T-helper 2 cell treated with Interferon-gamma antibody and Interleukin-4, amounts not matched to agents 5 μg/mL and 100 μg/mL, for 36 hours (primary cell): ENCODE measurements at places on chromosomes 3 and 15.

GRCh38 chr3:52798978-52799476 is 4.4 kb downstream of the ITIH3 start:
- H3K27ac ChIP-seq: no peak overlapping the region
- no peak for DNase-seq
- H3K4me1 ChIP-seq: no peaks in the 10 kb centered on the region
- no peaks in the 10 kb centered on the region for H3K36me3 ChIP-seq
- no peaks in the 10 kb centered on the region for H3K27me3 ChIP-seq
- H3K4me3 ChIP-seq: no peak overlapping the region

GRCh38 chr15:76196269-76197231 is 114.7 kb downstream of the ETFA start:
- no peaks in the 10 kb centered on the region for H3K36me3 ChIP-seq
- no peak for DNase-seq
- peaks cover 7% of the 10 kb centered on the region for H3K27me3 ChIP-seq

GRCh38 chr3:45273681-45274515 is 47.8 kb upstream of the TMEM158 start:
- H3K27ac ChIP-seq: no peak overlapping the region
- DNase-seq: no peak
- peaks cover 24% of the 10 kb centered on the region for H3K27me3 ChIP-seq

- no peak overlapping the region for H3K4me3 ChIP-seq
- DNase-seq: no peak
- H3K36me3 ChIP-seq: peaks cover 1% of the 10 kb centered on the region
- H3K4me1 ChIP-seq: peaks cover 32% of the 10 kb centered on the region
- H3K27ac ChIP-seq: peak overlapping the region; percentile 7
Observed at GRCh38 chr15:90058308-90058707, 44.0 kb downstream of the IDH2 start.

GRCh38 chr3:72505539-72506405 is 342.5 kb downstream of the SHQ1 start:
- H3K27me3 ChIP-seq: no peaks in the 10 kb centered on the region
- no peak for DNase-seq
- H3K27ac ChIP-seq: no peak overlapping the region
- no peak overlapping the region for H3K4me3 ChIP-seq
- H3K4me1 ChIP-seq: peaks cover 3% of the 10 kb centered on the region

DNA sequence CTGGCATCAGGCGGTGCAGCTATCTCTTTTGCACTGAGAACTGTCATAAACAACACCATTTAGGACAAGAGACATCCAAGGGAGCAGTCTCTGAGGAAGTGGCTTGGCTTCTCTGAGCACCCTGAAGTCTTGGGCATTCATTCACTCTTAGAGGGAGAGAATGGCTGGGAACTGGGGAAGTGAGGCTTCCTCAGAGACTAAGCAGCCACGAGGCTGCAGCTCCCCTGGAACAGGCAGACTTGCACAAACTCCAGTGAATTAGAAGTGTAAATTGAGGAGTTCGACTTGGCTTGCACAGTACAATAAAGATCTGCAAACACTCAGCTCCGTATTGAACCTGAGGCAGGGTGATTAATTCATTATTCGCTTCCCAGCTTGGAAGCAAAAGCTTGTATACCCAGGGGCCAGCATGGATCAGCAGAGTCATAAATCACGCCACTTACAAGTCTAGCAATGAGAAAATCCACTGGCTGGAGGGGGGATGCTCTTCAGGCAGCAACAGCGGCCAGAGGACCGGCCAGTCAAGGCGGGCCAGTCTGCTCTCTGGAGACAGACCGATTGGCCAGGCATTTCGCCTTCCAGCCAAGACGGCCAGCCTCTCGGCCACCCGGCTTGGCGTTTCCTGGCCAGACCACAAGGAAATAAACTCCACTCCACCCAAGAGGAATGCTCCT is 118.8 kb upstream of the ADPGK start:
- DNase-seq: no peak
- no peaks in the 10 kb centered on the region for H3K4me1 ChIP-seq
- H3K4me3 ChIP-seq: no peak overlapping the region
- peaks cover 31% of the 10 kb centered on the region for H3K27me3 ChIP-seq
- no peaks in the 10 kb centered on the region for H3K36me3 ChIP-seq

DNA sequence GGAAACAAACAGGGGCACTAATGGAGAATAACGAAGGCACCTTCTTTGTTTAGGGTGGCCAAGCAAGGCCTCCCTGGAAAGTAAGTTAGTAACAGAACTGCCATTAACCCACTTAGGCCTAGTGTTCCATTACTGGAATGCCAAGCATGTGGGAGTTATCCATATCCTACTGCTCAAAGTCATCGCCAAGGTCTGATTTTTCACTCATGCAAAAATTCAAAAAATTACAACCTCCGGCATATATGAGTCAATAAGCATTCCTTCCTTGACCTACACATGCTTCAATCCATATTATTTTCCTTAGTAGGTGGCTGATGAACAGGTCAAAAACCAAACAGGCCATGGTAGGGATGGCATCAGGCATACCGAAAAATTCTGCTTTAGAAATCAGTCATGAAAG is 1097.2 kb downstream of the FHIT start:
- no peaks in the 10 kb centered on the region for H3K4me1 ChIP-seq
- H3K27me3 ChIP-seq: no peaks in the 10 kb centered on the region
- H3K27ac ChIP-seq: no peak overlapping the region
- no peak for DNase-seq

DNA sequence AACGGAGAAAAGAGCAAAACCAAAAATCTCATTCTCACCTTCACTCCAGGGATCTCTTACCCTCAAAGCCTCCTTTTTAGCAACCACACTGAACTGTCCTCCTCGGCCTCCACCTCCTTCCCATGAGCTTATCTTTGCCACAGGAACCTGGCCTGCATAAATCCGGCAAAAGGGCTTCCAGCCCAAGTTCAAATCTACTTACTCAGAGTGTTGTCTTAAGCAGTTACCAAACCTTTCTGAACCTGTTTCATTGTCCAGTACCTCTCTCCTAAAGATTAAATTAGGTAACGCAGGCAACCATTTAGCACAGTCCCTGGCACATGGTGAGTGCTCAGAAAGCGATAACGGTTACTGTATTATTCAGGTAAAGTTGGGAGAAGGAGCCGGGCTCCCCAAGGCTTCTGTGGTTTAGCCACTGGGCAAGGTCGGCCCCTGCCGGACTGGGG is 777 bp downstream of the CIB1 start:
- H3K27ac ChIP-seq: peak overlapping the region; percentile 95
- peaks cover 36% of the 10 kb centered on the region for H3K4me1 ChIP-seq
- H3K27me3 ChIP-seq: no peaks in the 10 kb centered on the region

DNA sequence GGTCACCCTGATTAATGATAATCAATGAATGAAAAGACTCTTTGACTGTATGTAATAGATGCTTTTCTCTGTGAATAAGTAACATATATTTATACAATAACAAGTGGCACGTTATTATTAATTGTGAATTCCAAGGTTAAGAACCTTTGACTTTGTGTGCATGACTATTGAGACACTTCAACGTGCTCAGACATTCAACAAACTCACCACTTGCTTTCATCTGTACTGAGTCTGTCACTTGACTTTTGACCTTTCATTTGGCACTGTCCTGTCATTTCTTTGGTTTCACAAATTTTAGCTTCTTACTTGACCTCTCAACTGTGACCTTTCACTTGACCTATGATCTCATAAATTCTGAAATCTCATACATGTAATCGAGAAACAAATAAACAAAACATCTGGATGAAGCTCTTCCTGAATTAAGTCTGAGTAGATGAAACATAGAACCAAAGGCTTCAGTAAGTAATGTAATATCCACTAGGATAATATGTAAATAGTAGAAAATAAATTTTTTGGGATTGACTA is 426.8 kb downstream of the MECOM start:
- peaks cover 37% of the 10 kb centered on the region for H3K27me3 ChIP-seq
- H3K27ac ChIP-seq: no peak overlapping the region
- DNase-seq: no peak
- H3K4me3 ChIP-seq: no peak overlapping the region

DNA sequence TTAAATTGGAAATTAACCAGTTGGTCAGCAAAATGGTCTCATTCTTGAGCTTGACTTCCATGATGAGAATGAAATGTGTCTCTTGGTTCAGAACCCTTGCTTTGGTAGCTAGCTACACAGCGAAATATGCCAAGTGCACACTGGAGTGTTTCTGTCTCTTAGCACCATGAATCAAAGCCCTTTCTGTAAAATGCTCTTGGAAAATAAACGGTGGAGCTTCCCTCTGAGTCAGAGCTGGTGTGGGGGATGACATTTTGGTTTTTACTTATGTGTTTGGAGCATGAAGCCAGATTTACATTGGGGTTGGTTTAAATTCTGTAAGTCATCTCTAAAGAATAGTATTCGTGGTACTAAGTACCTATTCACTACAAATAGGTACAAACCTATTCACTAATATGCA is 85.1 kb upstream of the NANOGP8 start:
- H3K4me3 ChIP-seq: no peak overlapping the region
- no peaks in the 10 kb centered on the region for H3K27me3 ChIP-seq
- H3K36me3 ChIP-seq: no peaks in the 10 kb centered on the region
- no peak overlapping the region for H3K27ac ChIP-seq

DNA sequence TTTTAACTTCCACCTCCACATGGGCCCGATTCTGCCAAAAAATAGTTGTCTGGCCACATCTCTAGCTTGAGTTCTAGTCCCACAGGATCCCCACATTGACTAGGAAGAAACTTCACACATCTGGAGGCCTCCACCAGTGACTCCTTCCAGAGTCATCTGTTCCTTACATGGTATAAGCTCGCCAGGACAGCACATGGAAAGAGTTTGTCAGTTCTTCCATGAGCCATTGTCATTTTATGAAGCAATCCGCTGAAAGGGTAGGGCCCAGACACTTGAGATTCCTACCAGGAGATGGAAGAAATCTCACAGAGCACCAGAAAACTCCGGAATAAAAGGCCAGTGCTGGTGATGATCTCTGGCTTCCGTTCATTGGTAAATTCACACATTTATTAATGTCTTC is 350.5 kb upstream of the ICE2 start:
- no peaks in the 10 kb centered on the region for H3K4me1 ChIP-seq
- no peak overlapping the region for H3K27ac ChIP-seq
- H3K27me3 ChIP-seq: peaks cover 48% of the 10 kb centered on the region
- H3K36me3 ChIP-seq: no peaks in the 10 kb centered on the region

- no peak for DNase-seq
- H3K27me3 ChIP-seq: no peaks in the 10 kb centered on the region
- no peak overlapping the region for H3K27ac ChIP-seq
- H3K36me3 ChIP-seq: no peaks in the 10 kb centered on the region
Observed at GRCh38 chr15:53115563-53115962, 325.4 kb upstream of the ONECUT1 start.

DNA sequence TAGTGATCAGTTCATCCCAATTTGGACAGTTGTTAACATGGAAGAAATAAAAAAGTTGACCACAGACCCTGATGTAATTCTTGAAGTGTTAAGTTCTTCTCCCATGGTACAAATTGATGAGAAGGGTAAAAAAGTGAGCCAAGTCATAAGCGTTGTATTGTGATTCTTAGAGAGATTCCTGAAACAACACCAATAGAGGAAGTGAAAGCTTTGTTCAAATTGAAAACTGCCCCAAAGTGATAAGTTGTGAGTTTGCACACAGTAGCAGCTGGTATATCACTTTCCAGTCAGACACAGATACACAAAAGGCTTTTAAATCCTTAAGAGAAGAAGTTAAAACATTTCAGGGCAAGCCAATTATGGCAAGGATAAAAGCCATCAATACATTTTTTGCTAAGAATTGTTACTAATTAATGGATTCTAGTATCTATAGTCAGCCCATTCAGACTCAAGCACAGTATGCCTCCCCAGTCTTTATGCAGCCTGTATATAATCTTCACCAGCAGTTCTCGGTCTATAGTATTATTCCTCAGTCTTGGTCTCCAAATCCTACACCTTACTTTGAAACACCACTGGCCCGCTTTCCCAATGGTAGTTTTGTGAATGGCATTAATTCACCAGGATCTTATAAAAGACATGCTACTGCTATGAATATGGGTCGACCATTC is 38.2 kb downstream of the CDIN1 start:
- H3K27ac ChIP-seq: no peak overlapping the region
- H3K36me3 ChIP-seq: peaks cover 1% of the 10 kb centered on the region
- H3K27me3 ChIP-seq: no peaks in the 10 kb centered on the region
- DNase-seq: no peak
- H3K4me3 ChIP-seq: no peak overlapping the region

GRCh38 chr15:26443321-26443720 is 329.5 kb downstream of the GABRB3 start:
- no peaks in the 10 kb centered on the region for H3K36me3 ChIP-seq
- no peak overlapping the region for H3K27ac ChIP-seq
- H3K4me1 ChIP-seq: no peaks in the 10 kb centered on the region
- no peak for DNase-seq
- H3K27me3 ChIP-seq: no peaks in the 10 kb centered on the region

DNA sequence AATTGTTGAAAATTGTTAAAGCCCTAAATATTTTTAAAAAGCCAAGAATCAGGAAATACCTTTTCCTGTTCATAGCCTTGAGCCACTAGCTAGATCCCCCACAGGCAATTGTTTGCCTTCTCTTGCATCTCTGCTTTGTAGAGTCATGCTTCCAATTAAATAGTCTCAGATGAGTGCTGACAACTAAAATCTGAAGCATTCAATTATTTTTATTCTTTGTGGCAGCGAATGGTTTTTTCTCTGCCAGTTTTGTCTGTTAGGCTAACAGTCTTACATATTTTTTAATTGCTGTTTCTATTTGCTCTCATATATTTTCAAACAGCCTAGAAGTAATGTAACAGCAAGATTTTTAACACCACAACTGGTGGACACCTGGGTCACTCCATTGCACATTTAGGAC is 277.1 kb upstream of the GBE1 start:
- H3K4me3 ChIP-seq: no peak overlapping the region
- no peak overlapping the region for H3K27ac ChIP-seq
- H3K36me3 ChIP-seq: no peaks in the 10 kb centered on the region
- H3K4me1 ChIP-seq: no peaks in the 10 kb centered on the region
- no peaks in the 10 kb centered on the region for H3K27me3 ChIP-seq

GRCh38 chr15:66359740-66360139 is 3.3 kb upstream of the TIPIN start:
- peaks cover 3% of the 10 kb centered on the region for H3K36me3 ChIP-seq
- no peaks in the 10 kb centered on the region for H3K27me3 ChIP-seq
- DNase-seq: no peak

- no peak for DNase-seq
- no peak overlapping the region for H3K4me3 ChIP-seq
- no peak overlapping the region for H3K27ac ChIP-seq
- no peaks in the 10 kb centered on the region for H3K27me3 ChIP-seq
Observed at GRCh38 chr3:173865900-173866498, 468.5 kb downstream of the NLGN1 start.

DNA sequence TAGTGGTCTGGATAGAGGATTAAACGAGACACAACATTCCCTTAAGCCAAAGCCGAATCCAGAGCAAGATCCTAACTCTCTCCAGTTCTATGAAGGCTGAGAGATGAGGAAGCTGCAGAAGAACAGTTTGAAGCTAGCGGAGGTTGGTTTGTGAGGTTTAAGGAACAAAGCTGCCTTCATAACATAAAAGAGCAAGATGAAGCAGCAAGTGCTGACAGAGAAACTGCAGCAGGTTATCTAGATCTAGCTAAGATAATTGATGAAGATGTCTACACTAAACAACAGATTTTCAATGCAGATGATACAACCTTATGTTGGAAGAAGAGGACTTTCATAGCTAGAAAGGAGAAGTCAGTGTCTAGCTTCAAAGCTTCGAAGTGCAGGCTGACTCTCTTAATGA is 14.8 kb upstream of the GASK1A start:
- H3K4me1 ChIP-seq: no peaks in the 10 kb centered on the region
- H3K36me3 ChIP-seq: no peaks in the 10 kb centered on the region
- no peak for DNase-seq
- no peak overlapping the region for H3K27ac ChIP-seq

GRCh38 chr3:14130230-14130629 is 5.4 kb downstream of the TMEM43 start:
- no peak overlapping the region for H3K4me3 ChIP-seq
- DNase-seq: no peak
- H3K27me3 ChIP-seq: no peaks in the 10 kb centered on the region
- H3K27ac ChIP-seq: no peak overlapping the region
